ENCODE measurements at places on chromosomes 11 and 22.

- no peak for DNase-seq
These were observed 10.9 kb downstream of the GAS2 start for GRCh38 chr11:22677153-22677903.

- DNase-seq: no peak
These were observed 27.0 kb downstream of the ADA2 start for GRCh38 chr22:17192186-17192585.

- no peak for DNase-seq
These were observed 1178.3 kb downstream of the LRRC4C start for GRCh38 chr11:40281052-40281580.

GRCh38 chr22:41842996-41843970, 10.4 kb downstream of the SREBF2 start:
- no peak for DNase-seq

GRCh38 chr11:12212821-12213185, 102.4 kb downstream of the MICAL2 start:
- DNase-seq: no peak

DNA sequence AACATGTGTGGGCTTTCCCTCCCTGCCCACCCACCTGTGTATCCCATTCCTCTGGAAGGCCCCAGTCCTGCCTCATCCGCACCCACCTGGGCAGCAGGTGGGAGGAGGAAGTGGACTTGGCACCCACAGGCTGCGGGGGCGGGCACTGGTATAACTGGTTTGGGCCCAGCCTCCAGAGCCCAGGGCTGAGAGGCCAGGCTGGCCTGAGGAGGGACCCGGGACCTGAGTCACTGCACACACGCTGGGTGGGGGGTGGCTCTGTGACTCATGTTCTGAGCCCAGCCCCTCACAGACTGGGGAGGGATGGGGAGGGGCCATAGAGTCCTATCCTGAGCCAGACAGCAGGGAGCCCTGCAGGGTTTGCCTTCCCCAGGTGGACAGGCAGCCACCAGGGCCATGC, 16.7 kb downstream of the PHLDA2 start:
- DNase-seq: no peak

- DNase-seq: peak; percentile 74
These were observed 53.0 kb downstream of the ST3GAL4 start for GRCh38 chr11:126408496-126408895.

GRCh38 chr11:62601122-62601371, 618 bp downstream of the MTA2 start:
- peak; percentile 37 for DNase-seq

DNA sequence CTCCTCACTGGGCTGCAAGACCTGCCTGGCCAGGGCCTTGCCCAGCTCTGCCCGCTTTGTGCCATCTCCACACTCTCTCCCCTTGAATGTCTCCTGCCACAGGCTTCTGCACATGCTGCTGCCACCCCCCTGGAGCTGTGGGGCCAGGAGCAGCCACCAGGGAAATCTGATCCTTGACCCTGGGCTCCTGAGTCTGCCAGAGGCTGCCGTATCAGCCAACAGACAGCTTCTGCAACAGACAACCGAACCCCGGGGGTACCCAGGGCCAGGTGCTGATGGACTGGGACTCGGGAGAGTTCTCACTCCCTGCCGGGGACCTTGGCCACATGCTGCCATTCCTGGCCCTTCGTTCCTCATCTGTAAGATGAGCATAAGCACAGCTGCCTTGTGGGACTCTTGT, 3.3 kb upstream of the PPARA start:
- DNase-seq: peak; percentile 62

DNA sequence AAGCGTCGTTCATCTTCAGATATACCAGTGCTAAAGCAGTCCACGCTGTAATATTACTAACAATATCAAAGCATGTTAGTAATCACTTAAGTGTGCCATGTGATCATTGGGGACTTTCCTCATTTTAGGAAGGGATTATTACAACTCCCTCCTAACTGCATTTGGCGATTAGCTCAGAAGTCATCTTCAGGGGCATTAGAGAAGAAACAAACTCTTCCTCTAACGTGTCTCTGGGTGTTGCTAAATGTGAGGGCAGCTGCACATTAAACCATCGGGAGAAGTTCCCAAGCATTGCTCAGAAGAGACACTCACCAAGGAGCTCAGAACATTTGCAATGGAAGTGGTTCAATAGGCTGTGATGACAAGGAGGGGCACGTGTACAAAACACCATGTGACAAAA, 17.2 kb downstream of the TESMIN start:
- DNase-seq: no peak

- no peak for DNase-seq
These were observed 21.3 kb upstream of the CTSD start for GRCh38 chr11:1784761-1785650.

GRCh38 chr22:21992593-21993237, 10.1 kb upstream of the TOP3B start:
- no peak for DNase-seq

DNA sequence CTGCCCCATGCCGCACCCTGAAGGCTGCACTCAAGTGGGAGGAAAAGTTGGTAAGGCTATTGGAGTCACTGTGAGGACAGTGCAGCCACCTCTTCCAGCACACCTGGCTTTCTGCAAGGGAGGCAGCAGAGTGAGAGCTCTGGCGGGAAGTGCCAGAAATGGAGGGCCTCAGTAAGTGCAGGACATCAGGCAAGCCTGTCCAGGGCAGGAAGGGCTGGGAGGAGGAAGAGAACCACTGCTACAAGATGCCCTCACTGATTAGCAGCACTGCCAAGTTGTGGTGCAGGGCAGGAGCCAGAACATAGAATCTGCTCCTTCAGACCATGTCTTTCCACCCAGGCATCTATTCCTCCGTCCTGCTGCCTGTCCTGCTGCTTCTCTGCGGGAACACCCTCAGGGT, 61.2 kb upstream of the CLTCL1 start:
- no peak for DNase-seq

DNA sequence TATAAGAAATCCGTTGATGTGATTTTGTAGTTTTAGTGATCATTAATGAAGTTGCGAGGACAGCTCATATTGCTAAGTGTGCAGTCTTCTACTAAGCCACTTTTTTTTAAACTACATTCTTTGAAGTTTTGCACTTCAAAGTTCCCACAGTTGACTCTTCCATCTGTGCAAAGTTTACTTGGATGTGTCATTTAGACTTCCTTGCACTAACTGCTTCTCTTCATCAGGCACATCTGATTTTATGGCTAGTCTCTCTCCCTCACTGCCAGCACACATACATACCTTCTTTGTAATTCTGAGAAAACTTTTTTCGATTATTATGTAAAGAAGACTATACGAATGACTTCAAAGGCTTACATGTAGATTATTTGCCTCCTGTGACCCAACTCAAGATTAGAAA, 250.0 kb downstream of the DYNC2H1 start:
- DNase-seq: no peak

DNA sequence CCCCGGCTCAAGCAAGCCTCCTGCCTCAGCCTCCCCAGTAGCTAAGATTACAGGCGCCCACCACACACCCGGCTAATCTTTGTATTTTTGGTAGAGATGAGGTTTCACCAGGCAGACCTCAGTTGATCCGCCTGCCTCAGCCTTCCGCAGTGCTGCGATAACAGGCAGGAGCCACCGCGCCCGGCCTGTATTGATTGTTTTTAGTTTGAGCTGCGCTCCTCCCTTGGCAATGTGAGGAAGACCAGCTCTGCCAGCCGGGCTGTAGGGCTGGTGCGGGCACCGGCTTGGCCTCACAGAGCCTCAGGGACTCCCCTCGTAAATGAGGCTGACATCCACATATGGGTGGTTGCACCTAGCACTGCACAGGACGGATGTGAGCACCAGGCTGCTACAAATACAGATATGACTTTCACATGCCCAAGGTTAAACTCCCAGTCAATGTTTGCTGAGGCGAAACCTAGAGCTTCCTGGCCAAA, 7.5 kb upstream of the SLC2A11 start:
- no peak for DNase-seq

DNA sequence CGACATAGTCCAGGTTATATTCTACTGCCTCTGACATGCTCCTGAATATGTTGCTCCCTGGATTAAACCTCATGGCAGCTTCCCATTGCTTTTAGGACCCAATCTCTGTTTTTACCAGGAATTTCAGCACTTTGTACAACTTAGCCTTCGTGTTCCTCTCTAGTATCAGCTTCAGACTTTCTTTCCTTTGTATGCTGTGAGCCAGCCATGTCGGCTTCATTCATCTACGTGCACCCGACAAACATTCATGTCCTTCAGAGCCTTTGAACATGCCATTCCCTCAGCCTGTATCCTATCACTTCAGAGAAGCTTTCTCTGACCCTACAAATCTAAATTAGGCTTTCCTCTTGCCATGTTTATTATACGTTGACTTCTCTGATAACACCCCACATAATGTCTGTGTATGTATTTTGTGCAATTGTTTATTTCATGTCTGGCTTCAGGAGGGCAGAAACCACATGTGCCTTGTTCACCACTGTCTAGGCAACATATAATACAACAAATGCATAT, 743.4 kb downstream of the OPCML start:
- no peak for DNase-seq

- DNase-seq: no peak
These were observed 4.9 kb downstream of the LGALS1 start for GRCh38 chr22:37680191-37680851.

DNA sequence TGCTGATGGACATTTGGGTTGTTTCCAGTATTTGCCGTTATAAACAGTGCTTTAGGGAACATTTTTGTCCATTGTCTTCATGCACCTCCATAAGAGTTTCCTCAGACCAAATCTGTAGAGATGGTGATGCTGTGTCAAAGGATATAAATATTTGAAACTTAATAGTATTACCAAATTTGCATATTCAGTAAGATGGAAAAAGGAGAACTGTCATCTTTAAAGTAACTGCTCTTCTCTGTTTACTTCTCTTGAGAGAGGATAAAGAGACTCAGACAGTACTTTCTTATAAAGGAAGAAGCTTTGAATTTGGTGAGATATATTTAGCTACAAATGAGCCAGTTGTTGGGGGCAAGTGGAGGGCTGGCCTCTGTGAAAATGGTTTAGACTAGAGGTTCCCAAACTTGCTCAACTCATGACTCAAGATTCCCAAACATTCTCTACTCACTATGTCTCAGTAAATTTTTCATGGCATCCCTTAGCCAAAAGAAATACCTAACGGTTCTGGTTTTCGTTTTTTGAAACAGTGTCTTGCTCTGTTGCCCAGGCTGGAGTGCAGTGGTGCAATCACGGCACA, 26.2 kb downstream of the SHISA8 start:
- DNase-seq: no peak

GRCh38 chr22:47588578-47588960, 826.1 kb downstream of the TBC1D22A start:
- no peak for DNase-seq

GRCh38 chr11:125922156-125922555, 17.8 kb downstream of the DDX25 start:
- no peak for DNase-seq

DNA sequence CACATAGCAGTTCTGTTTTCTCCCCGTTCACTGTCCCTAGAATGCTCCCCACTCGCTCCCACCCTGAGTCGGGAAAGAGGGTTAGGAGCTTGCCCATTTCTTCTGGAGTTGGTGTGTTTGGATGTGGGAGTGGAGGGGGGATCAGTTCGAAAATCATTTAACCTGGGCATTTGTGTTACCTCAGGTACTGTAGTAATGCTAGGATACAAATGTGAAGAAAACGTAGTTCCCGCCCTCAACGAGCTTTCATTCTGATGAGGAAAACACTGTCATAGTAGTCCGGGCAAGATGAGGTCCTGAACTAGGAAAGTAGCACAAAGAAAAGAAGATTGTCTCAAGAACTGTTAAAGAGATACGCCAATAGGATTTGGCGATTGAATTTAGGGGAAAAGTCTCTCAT, 539 bp downstream of the SDHD start:
- DNase-seq: no peak

- DNase-seq: no peak
These were observed 13.4 kb downstream of the SYT13 start for GRCh38 chr11:45272701-45273100.

GRCh38 chr11:93194673-93195291, 3.0 kb downstream of the SLC36A4 start:
- no peak for DNase-seq

- DNase-seq: no peak
These were observed 64.1 kb downstream of the SLC1A2 start for GRCh38 chr11:35355102-35355749.

- no peak for DNase-seq
These were observed 3.3 kb downstream of the LMO1 start for GRCh38 chr11:8260202-8260966.

DNA sequence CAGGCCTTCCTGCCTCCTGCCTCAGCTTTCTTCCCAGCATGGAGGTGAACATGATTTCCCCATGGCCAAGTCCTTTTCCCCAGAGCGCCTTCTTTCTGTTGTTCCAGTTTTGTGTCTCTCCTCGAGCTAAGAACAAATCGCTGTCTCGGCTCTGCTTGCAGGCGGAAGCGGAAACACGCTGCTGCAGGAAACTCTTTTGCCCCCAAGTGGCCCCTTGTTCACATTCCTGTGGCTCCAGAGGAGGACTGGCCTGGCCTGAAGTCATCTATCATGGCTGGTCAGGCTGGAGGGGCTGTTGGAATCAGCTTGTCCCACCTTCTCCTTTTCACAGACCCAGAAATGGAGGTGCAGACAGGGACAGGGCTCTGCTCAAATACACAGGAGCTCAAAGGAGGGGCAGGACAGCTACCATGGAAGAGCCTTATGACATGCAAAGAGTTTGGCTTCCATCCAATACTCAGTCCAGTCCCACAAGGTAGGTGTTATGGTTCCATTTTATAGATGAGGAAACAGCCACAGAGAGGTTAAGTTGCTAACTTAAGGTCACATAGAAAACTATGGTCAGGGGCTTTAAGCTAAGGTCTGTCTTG, 182.2 kb upstream of the SYT13 start:
- DNase-seq: no peak
